ENCODE measurements at places on chromosomes 2 and 18. TPM values are rescaled to one million over a fixed set of nuclear protein-coding genes. Genes with fewer than 3 reads are reported as not detected.

DNA sequence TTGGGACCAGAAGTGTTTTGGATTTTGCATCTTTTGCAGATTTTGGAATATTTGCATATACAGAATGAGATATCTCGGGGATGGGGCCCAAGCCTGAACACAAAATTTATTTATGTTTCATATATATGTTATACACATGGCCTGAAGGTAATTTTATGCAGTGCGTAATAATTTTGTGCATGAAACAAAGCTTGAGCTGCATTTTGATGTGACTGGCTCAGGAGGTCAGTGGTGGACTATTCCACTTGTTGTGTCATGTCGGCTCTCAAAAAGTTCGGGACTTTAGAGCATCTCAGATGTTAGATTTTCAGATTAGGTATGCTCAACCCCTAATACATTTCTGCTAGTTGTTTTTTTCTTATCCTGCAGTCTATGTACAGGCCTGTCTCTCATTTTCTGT lies 145.4 kb downstream of the FAM210A start:
- H3K27me3 ChIP-seq = no peaks in the 10 kb centered on the region
- no peaks in the 10 kb centered on the region for H3K4me1 ChIP-seq
- no peak for DNase-seq
- no peak overlapping the region for H3K27ac ChIP-seq
- no peak overlapping the region for H3K4me3 ChIP-seq

- H3K36me3 ChIP-seq = no peaks in the 10 kb centered on the region
- no peak for DNase-seq
- H3K27ac ChIP-seq = no peak overlapping the region
- H3K4me3 ChIP-seq = no peak overlapping the region
- no peaks in the 10 kb centered on the region for H3K27me3 ChIP-seq
Observed at GRCh38 chr2:192215096-192215877, 20.6 kb upstream of the TMEFF2 start.

DNA sequence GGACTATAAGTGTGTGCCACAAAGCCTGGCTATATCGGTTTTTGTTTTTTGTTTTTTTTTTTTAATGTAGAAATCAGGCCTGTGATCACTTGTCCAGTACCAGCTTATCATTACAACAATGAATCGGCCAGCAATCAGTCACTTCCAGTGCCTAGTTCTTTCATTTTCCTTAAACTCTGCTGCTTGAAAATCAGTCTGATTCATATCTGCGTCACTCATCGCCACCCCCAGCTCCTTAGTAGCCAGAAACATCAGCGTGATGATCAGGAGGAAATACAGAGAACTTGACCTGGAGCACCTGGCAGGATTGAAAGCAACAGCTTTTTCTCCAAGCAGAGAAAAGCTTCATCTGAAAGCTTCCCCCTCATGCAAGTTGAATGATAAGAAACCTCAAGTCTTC lies 75.4 kb downstream of the SPTBN1 start:
- H3K27ac ChIP-seq = no peak overlapping the region
- H3K36me3 ChIP-seq = peaks cover 20% of the 10 kb centered on the region
- H3K4me1 ChIP-seq = peaks cover 4% of the 10 kb centered on the region
- H3K27me3 ChIP-seq = no peaks in the 10 kb centered on the region

- no peak for DNase-seq
- H3K27ac ChIP-seq = no peak overlapping the region
- H3K4me3 ChIP-seq = no peak overlapping the region
- peaks cover 18% of the 10 kb centered on the region for H3K4me1 ChIP-seq
Observed at GRCh38 chr2:65351948-65352595, 80.3 kb downstream of the SPRED2 start.

The C2orf72 gene
- not detected for total RNA-seq

DNA sequence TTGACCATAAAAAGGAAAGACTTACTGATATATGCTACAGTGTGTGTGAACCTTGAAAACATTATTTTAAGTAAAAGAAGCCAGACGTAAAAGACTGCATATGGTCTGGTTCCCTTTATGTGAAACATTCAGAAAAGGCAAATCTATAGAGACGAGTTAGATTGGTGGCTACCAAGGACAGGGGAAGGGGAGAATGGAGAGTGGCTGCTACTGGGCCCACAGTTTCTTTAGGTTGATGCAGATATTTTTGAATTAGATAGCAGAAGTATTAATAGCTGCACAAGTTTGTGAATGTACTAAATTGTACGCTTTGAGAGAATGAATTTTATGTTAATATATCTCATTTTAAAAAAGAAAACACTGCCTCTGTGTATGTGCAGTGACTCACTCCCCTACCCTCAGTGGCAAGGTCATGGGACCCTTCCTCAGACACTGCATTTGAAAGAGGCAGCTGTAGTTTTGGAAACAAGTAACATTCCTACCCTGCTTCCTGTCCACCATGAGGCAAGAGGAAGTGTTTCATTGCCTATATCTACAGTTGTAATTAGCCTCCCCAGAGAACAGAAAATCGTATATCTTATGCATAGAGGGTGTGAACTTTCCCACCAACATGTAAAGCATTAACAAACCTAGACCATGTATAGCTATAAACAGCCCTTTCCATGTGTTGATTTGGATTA lies 29.8 kb upstream of the ARMC9 start:
- H3K27me3 ChIP-seq = no peaks in the 10 kb centered on the region
- peak overlapping the region; percentile 72 for H3K27ac ChIP-seq
- peaks cover 6% of the 10 kb centered on the region for H3K4me1 ChIP-seq
- no peak for DNase-seq
- no peak overlapping the region for H3K4me3 ChIP-seq
- peaks cover 15% of the 10 kb centered on the region for H3K36me3 ChIP-seq

- H3K4me3 ChIP-seq = no peak overlapping the region
- H3K36me3 ChIP-seq = no peaks in the 10 kb centered on the region
- DNase-seq = no peak
- H3K27me3 ChIP-seq = no peaks in the 10 kb centered on the region
Observed at GRCh38 chr18:8947566-8947965, 154.9 kb upstream of the NDUFV2 start.

GRCh38 chr2:160541745-160542144 lies 48.1 kb upstream of the RBMS1 start:
- no peak for DNase-seq
- H3K27me3 ChIP-seq = no peaks in the 10 kb centered on the region
- no peak overlapping the region for H3K4me3 ChIP-seq
- no peak overlapping the region for H3K27ac ChIP-seq
- H3K4me1 ChIP-seq = peaks cover 3% of the 10 kb centered on the region
- no peaks in the 10 kb centered on the region for H3K36me3 ChIP-seq

- H3K36me3 ChIP-seq = no peaks in the 10 kb centered on the region
- H3K27ac ChIP-seq = no peak overlapping the region
- DNase-seq = no peak
- H3K4me1 ChIP-seq = peaks cover 25% of the 10 kb centered on the region
- no peaks in the 10 kb centered on the region for H3K27me3 ChIP-seq
Observed at GRCh38 chr2:240964704-240965295, 33.6 kb upstream of the SNED1 start.

- H3K36me3 ChIP-seq = no peaks in the 10 kb centered on the region
- no peaks in the 10 kb centered on the region for H3K27me3 ChIP-seq
- no peak overlapping the region for H3K27ac ChIP-seq
Observed at GRCh38 chr2:188189356-188189755, 102.3 kb upstream of the GULP1 start.

The CNGA3 gene
- total RNA-seq = not detected

The RNU2-63P gene
- total RNA-seq = 174 TPM

The PCARE gene
- total RNA-seq = not detected

The HOXD1 gene
- total RNA-seq = not detected

DNA sequence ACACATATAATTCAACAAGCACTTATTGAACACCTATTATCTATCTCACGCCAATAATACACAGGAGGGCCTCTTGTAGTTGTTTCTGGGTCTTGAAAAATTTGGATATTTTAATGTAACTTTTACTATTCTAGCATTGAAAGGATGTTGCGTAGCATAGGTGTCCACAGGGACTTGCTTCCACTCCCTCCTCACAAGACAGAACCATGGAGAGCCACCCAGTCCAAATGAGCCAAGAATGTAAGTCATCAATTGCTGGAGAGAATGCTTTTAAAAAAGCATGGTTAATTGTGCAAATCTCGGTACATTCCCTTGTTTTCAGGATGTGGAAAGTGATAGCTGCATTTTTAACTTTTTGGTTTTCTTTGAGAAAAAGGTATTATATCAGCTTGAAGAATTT lies 46.8 kb downstream of the DOCK10 start:
- no peak overlapping the region for H3K27ac ChIP-seq
- no peaks in the 10 kb centered on the region for H3K36me3 ChIP-seq
- H3K4me1 ChIP-seq = peaks cover 4% of the 10 kb centered on the region
- no peak for DNase-seq

The VWA3B gene
- total RNA-seq = not detected

DNA sequence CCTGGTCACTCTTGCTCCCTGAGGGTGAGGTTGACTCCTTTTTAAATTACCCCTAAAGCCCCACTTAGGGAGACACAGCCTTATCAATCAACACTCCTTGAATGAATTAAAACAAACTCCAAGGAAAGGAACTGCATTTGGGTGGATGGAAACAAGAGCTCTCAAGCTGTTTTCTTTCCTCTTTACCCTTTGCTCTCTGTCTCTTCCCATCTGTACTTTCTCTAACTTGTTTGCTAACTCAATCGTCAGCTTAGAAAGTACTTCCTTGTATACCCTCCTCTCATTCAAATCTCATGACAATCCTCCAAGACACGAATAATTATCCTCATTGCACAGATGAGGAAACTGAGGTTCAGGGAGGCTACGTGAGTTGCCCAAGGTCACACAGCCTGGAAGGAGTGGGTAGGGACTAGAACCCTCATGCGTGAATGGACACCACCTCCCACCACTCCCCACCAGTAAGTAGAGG lies 32.7 kb downstream of the ZFP36L2 start:
- no peaks in the 10 kb centered on the region for H3K27me3 ChIP-seq
- no peaks in the 10 kb centered on the region for H3K4me1 ChIP-seq
- no peak for DNase-seq
- no peaks in the 10 kb centered on the region for H3K36me3 ChIP-seq
- no peak overlapping the region for H3K4me3 ChIP-seq

The SCYGR2 gene
- total RNA-seq = not detected

Measured in IMR-90 (cell line).